ENCODE measurements at places on chromosomes 2 and 18.

- peak; percentile 83 for DNase-seq
Observed at GRCh38 chr2:219418155-219419011, at the start of gene DES. TSS of gene DES (plus strand) at chr2:219418377. CDS start at chr2:219418463, 86 bp downstream.

- DNase-seq = no peak
Observed at GRCh38 chr2:157414050-157414449, 29.8 kb downstream of the CYTIP start.

DNA sequence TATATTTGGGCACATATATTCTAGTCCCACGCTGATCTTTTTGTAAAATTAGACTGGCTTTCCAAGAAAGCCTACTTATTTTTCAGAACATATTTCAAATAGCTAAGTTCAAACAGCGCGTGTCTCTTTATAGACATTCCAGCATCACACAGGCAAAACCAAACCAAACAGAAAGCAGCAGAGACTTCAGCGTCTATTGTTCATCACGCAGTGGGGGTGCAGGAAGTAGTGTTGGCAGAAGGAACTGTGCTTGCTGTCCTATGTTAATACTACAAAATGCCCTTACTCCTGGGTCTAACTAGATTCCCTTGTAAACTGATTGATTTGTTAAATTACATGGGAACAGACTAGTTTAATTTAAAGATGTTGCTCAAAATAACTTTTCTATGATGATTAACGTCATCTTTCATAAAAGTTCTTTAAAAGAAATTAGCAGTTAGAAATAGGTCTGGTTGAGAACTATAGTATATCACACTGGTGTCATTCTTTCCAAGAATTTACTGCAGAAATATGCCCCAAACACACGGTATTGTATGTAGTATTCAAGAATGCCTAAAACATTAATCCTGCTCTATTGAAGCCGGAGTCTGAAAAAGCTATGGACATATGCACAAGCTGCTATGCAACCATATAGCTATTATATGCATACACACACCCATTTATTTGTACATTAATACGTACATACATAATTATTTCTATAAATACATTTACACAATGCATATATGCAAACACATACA lies 436.3 kb downstream of the CBLN2 start:
- DNase-seq = no peak

DNA sequence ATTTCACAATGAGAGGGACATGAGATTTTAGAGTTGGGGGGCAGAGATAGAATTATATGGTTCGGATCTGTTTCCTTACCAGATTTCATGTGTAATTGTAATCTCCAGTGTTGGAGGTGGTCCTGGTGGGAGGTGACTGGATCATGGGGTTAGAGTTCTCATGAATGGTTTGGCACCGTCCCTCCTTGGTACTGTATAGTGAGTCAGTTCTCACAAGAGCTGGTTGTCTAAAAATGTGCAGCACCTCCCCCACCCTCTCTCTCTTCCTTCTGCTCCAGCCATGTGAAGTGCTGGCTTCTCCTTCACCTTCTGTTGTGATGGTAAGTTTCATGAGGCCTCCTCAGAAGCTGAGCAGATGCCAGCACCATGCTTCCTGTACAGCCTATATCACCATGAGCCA lies 138.1 kb downstream of the SCG2 start:
- no peak for DNase-seq

GRCh38 chr2:207403950-207404349 lies 125.8 kb upstream of the CREB1 start:
- DNase-seq = no peak

GRCh38 chr2:231010201-231010730 lies 14.3 kb downstream of the SPATA3 start:
- DNase-seq = no peak

- DNase-seq = no peak
Observed at GRCh38 chr18:75441896-75442295, 14.4 kb upstream of the SMIM21 start.

- DNase-seq = no peak
Observed at GRCh38 chr2:179884193-179884592, 22.8 kb upstream of the ZNF385B start.

DNA sequence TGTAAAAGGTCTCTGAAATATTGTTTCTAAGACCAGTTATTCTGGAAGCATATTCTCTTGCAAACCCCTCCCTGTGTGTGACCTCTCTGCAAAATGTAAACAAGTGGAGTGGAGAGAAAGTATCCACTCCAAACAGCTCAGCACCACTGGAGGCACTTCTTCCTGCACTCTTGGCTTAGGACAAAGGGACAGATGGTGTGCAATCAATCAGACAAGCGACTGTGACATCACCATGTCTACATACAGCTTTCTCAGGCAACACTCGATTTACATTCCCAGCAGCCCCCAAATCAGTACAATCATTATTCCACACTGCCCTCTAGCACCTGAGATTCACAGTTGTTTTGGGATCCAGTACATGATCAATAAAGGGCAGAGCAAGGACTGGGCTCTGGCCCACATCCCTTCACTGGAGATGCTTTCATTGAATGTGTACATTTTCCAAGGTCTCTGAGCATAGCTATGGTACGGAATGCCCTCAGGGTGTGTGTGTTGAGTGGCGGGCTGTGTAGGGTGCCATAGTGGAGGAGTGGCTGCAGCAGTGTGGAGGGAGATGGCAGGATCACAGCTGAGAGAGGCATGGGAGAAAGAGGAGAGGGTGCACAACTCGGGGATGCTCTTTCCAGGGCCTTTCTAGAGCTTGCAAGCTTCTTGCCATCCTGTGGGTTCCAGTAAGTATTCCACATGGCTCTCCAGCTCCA lies 311.8 kb upstream of the ST6GAL2 start:
- DNase-seq = no peak

- DNase-seq = no peak
Observed at GRCh38 chr2:206713746-206714145, 4.5 kb downstream of the DYTN start.

DNA sequence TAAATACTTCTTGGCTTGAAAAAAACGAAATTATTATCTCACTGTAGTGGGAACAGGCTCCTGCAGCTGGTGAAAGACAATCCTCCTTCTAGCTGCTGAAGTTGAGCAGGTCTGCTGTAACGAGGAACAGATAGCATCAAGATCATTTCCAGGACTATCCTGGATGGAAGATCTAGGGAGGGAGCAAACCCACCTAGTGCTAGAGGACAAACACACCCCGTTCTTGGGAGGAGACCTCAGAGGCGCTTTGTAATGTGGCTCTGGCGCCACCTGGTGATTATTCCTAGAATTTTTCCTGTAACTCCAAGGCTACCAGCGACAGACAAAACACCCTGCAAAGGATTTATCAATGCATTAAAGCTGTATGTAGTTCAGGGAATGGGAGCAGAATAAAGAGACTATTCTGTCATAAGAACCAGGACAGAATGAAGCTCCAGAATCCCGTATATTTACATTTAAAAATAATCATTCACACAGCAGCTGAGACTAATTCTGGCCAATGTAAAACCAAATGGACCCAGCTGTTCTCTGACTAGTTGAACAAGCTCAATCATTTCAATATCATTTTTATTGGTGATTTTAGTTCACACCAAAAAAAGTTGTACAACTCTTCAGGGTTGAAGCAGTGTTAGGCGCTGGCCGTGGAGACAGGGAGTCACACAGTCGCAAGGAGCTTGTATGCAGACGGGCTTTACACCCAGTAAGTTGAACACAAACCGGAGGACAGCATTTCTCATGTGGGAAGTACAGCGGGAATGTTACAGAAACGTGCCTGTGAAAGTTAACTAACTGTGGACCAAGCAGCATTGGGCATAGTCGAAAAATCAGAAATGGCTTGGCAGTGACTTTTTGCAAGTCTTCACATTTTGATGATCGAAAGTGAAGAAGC lies 290.3 kb downstream of the TRIB2 start:
- DNase-seq = no peak

GRCh38 chr18:55345103-55345950 lies 242.7 kb downstream of the TCF4 start:
- DNase-seq = no peak

- no peak for DNase-seq
Observed at GRCh38 chr18:13159579-13159978, 59.0 kb upstream of the LDLRAD4 start.

DNA sequence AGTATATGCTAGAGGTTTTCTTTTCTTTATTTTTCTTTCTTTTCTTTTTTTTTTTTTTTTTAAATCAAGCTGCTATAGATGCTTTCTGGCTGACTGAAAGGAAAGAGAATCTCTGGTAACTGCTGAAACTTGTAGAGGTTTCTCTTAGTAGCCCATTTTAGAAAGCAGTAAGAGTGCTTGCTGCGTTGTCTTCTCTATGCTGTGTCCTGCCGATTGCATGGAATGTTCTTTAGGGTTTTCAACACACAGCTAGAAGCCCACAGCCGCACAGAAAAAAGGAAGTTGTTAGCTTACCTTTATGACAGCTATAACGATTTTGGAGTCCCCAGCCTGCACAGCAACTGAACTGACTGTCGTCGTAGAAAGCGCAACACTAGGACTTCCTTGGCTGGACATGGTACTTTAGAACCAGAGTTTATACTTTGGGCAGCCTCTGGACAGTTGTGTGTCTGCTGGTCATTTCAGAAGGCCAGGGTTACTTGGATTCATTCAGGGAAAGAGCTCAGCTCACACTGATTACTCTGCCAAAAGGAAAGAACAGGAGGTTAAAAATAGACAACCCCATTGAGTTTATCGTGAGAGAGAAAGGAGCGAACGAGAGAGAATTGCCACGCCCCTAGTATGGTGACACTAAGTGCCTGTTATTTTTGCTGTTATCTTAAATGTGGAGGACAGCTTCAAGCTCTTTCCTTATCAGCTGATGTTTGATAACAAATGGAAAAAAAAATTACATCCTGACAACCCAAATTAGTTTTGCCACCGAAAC lies at the start of gene CCDC141:
CCDC141 (minus strand) TSS at position 592 of the 766 bp plus-strand sequence; CDS start at position 396, 196 bp downstream.
- no peak for DNase-seq

GRCh38 chr2:221293949-221294742 lies 278.0 kb downstream of the EPHA4 start:
- no peak for DNase-seq

GRCh38 chr2:150142561-150142960 lies 344.9 kb downstream of the RND3 start:
- no peak for DNase-seq

DNA sequence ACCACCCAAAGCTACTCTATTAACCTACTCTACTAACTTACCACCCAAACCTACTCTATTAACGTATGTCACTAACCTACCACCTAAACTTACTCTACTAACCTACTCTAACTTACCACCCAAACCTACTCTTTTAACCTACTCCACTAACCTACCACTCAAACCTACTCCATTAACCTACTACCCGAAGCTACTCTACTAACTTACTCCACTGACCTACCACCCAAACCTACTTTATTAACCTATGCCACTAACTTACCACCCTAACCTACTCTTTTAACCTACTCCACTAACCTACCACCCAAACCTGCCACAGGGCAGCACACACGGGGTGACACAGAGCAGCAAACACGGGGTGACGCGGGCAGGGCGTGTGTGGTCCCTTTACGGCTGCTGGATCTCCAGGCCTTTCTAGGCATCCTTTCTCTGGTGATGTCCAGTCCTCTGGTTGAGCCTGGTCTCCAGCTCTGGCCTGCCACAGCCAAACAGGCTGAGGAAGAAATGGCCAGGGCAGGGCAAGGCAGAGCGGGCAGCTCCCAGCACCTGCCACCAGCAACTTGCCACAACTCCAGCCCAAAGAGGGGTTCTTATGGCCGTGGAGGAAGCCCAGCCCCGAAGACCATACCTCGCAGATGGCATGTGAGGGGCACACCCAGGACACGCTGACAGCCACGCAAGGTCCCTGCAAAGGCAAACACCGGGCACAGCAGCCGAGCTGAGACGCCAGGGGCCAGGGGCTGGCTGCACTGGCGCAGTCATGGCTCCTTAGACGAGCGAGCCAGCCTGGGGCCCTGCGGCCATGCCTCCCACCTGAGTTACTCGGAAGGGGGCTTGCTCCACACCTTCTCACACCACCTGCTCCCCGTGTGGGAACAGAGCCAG lies 25.7 kb downstream of the PXDN start:
- DNase-seq = no peak

- DNase-seq = no peak
Observed at GRCh38 chr18:57004366-57005121, 142.3 kb upstream of the BOD1L2 start.

DNA sequence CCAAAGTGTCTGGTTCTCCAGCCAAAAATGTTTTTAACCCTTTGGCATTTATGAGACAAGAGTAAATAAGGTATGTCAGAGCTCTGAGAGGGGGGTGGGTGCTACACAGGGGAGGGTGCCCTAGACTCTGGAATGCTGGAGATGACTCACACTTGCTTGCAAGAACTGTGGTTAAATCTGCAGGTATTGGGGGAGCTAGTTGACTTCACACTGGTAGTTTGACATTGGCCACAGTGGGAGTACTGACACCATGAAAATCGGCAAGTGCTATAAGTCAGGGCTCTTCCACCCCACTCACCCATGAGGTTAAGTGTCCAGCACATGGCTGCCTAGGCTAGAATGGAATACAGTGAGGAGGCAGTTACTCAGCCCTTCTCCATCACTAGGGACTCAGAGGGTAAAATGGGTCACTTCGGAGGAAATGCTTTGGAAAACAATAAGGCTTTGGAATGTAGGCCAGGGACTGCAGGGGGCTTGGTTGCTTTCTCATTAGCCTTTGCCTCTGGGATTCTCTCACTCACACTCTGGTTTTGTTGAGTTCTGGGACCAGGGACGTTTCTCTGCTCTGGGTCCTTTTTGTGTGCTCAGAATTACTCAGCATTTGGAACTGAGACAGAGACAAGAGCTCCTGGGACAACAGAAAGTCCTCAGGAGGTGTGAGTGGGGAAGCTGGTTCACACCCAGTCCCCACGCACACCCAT lies 91.6 kb downstream of the ACKR3 start:
- peak; percentile 43 for DNase-seq

- no peak for DNase-seq
Observed at GRCh38 chr2:237863689-237864443, 4.4 kb downstream of the RAMP1 start.

DNA sequence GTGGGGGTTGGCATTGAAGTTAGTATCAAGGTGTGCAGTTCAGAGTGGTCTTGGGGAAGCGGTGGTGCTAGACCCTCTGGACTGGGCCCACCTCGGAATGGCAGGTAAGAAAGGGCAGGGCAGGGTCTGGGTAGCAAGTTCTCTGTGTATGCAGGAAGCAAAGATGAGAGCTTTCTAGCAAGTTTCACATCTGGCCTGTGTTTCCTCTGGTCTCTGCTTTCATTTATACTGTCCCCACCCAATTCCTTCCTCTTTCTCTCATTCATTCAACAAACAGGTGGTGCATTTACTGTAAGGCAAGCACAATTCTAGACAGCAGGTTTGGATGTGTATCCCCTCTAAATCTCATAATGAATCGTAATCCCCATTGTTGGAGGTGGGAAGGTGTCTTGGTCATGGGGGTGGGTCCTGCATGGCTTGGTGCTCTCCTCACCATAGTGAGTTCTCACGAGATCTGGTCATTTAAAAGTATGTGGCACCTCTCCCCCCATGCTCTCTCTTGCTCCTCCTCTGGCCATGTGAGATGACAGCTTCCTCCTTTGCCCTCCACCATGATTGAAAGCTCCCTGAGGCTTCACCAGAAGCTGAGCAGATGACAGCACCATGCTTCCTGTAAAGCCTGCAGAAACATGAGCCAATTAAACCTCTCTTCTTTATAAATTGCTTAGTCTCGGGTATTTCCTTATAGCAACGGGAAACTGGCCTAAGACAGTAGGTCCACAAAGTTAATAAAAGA lies 51.8 kb downstream of the PKDCC start:
- DNase-seq = no peak

- no peak for DNase-seq
Observed at GRCh38 chr2:195450552-195451113, 206.4 kb upstream of the SLC39A10 start.

- no peak for DNase-seq
Observed at GRCh38 chr2:234269769-234270204, 219.3 kb downstream of the SPP2 start.

- peak; percentile 73 for DNase-seq
Observed at GRCh38 chr2:227871375-227871791, at the start of gene DAW1. TSS of gene DAW1 (plus strand) at chr2:227871631. CDS start at chr2:227871690, 59 bp downstream.

- no peak for DNase-seq
Observed at GRCh38 chr2:216606551-216607276, 26.5 kb upstream of the IGFBP2 start.
